IMR-90 (cell line): ENCODE measurements at places on chromosomes 2 and 18. TPM values are rescaled to one million over a fixed set of nuclear protein-coding genes. Genes with fewer than 3 reads are reported as not detected.

DNA sequence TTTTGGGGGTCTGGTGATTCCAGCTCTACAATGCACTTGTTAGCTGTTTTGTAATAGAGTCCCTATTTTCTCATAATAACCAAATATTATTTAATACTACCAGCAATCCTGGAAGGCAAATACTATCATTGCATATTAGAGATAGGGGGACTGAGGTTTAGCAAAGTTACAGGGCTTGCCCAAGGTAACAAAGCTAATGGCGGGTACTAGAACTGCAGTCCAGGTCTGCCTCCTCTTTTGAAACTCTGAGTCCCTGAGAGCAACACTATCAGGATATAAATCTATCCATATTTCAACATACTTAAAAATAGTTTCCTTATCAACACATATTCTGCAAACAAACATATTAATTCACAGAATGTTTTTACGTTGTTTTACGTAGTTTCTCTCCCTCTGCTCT, 235.5 kb upstream of the ACVR2A start:
- DNase-seq, result no peak
- H3K4me1 ChIP-seq, result no peaks in the 10 kb centered on the region
- H3K27me3 ChIP-seq, result no peaks in the 10 kb centered on the region
- H3K27ac ChIP-seq, result no peak overlapping the region
- no peaks in the 10 kb centered on the region for H3K36me3 ChIP-seq

Gene G6PC2
- not detected in 2 replicates for polyA plus RNA-seq

- H3K27ac ChIP-seq, result no peak overlapping the region
- no peak overlapping the region for H3K4me3 ChIP-seq
- H3K27me3 ChIP-seq, result peaks cover 5% of the 10 kb centered on the region; the same call in 1 of the 2 replicates
- DNase-seq, result peak; percentile 7
- no peaks in the 10 kb centered on the region for H3K4me1 ChIP-seq
Measured at GRCh38 chr2:98944775-98945174, 8.8 kb upstream of the CRACDL start.

- no peak overlapping the region for H3K4me3 ChIP-seq
- H3K4me1 ChIP-seq, result peaks cover 4% of the 10 kb centered on the region
- peaks cover 74% of the 10 kb centered on the region for H3K27me3 ChIP-seq
Measured at GRCh38 chr2:161417438-161418274, 1.6 kb downstream of the TBR1 start.
